Stimulated activated CD4-positive, alpha-beta T cell treated with anti-CD3 and anti-CD28 coated beads, TNF-alpha, amount 100 ng/mL, for 4 hours (primary cell): ENCODE measurements at places on chromosomes 7 and 10.
A peak's percentile ranks its signal among the peaks of the same experiment; 100 is the strongest.

GRCh38 chr7:81007051-81007450 lies 88.2 kb upstream of the SEMA3C start:
- DNase-seq: no peak

DNA sequence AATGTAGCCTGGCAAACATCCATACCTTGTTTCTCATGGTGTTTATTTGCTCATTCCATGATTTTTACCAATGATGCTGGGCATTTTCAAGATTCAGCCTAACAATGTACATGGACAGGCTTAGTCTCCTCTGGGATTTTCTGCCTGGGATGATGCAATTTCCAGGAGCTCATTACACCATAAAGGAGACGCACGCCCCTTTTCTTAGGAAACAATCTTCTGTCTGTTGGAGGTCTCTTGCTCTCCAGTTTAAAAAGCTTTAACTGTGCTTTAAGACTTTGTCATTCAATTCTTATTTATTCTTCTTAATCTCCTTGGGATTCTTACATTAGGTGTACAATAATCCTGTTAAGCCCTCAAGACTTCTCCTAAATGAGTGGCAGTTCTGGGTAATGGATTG lies 150.3 kb upstream of the NRP1 start:
- no peak for DNase-seq

DNA sequence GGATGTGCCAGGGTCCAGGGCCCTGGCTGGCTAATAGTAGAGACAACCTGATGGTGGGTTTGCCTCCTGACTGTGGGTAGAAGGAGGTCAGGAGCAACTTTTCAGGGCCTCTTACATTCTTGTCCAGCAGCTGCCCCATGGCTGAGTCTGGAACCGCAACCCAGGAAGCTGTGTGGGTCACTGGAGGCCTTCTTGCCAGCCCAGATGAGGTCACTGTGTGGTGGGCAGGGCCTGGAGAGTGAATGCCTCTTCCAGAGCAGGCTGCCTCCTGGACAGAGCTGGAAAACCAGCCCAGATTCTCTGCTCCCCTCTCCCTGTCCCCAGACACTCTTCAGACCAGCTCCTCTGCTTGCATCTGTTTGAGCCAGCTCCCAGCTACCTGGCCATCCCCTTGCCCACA lies 43.5 kb upstream of the LEP start:
- DNase-seq: no peak

DNA sequence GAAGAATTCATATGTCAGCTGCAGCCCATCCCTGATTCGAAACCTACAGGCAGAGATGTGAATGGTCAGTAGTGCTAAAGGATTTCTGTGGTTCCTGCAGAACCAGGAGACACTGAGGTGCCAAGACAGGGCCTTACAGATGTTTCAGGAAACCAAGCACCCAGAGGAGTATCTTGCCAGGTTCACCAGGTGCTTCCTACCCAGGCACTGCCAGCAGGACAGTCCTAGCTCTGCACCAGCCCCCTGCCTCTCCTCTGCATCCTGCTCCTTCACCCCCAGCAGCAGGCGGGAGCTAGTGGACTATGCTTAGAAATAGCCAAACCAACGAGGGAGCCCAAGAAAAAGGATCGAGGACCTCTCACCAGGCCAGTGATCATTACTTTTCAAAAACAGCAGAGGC lies 4.2 kb upstream of the IKZF1 start:
- no peak for DNase-seq

DNA sequence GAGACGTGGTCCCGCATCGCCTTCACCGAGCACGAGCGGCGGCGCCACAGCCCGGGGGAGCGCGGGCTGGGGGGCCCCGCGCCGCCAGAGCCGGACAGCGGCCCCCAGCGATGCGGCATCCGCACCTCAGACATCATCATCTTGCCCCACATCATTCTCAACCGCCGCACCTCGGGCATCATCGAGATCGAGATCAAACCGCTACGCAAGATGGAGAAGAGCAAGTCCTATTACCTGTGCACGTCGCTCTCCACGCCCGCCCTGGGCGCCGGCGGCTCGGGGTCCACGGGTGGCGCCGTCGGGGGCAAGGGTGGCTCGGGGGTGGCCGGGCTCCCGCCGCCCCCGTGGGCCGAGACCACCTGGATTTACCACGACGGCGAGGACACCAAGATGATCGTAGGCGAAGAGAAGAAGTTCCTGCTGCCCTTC lies 737 bp downstream of the CNNM2 start:
- DNase-seq: peak; percentile 18

DNA sequence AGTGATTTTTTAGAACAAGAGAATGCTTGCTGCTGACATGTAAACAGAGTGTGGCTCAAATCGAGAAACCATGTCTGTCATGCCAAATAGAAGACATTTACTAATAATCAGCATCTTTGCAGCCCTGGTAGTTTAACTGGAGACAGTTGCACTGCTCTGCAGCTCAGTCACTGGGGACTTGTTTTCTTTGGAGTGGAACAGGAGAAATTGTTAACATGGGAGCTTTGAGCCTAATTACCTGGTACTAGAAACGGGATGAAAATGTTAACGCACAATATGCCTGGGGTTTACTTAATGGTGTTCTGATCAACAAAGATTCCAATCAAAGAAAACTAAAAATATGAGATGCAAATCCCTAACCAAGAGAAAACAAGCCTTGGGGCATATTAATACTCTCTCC lies 153.5 kb downstream of the NRP1 start:
- no peak for DNase-seq
